Aorta (tissue), 5 donors: ENCODE measurements at places on chromosomes 1 and 21.

- no peak for DNase-seq
Measured at GRCh38 chr1:190274721-190275120, 202.9 kb downstream of the BRINP3 start.

- DNase-seq, result no peak
Measured at GRCh38 chr1:105294838-105295237, 1545.1 kb downstream of the AMY1C start.

DNA sequence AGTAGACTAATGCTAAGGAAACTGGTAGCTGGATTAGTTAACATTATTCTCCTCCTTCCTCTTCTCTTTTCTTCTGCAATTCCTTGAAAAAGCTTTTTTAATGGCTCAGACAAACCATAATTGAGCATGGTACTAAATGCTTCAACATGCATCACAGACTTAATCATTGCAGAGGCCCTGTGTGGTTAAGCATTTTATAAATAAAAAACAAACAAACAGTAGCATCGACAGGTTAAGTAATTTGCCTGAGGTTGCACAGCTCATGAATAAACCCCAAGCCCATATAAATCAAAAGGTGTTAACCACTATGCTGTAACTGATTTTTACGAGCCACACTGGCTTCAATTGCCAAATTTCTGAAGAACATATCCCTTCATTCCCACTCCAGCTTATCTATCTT lies 462.1 kb downstream of the LMO4 start:
- DNase-seq, result no peak

DNA sequence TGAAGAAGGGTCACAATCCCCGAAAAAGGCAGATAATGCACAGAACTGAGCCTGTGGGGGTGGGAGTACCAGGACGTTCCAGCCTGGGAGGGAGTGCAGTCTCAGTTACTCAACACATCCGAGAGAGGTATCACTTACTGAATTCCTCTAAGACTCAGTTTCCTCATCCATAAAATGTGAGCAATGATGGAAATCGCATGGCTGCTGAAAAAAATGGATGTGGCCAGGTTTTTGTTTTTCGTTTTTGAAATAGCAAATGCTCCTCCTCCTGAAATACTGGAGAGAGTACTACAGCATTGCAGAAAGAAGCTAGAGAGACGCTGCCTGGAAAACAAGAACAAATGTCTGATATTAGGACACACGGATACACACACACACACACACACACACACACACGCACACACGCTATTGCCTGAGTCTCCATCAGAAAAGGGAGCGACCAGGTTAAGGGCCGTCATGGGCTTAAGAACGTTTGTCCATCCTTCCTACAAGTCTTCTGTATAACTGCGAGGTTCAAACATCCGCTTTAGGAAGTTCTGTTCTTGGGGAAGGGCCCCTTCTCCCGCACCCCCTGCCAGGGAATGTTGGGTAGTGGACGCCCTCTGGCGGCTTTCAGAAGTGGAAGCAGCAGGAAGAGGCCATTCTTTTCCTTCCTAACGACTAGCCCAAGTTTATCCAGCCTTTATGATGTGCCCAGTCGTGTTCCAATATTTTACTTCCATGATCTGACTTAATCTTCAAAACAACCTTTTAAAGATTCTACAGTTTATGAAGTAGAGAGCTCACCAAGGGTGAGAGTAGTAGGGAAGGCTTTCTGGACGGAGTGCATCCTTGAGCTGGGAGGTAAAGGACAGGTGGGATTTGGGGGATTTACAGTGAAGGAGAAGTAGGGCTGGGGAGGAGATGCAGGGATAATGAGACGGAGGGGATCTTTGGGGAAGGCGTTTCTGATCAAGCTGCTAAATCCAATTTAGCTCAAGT lies 699 bp upstream of the NES start:
- peak; percentile 82 for DNase-seq

- no peak for DNase-seq
Measured at GRCh38 chr1:184843732-184844495, 89.3 kb upstream of the EDEM3 start.

- no peak for DNase-seq
Measured at GRCh38 chr1:107153014-107153413, 12.2 kb downstream of the NTNG1 start.

- DNase-seq, result no peak
Measured at GRCh38 chr1:44646261-44647110, 27.8 kb downstream of the TMEM53 start.

GRCh38 chr21:42019101-42019605 lies 9.0 kb upstream of the ZBTB21 start:
- DNase-seq, result no peak
